ENCODE measurements at places on chromosomes 4 and X.

- DNase-seq: peak; percentile 54
These were observed 134.2 kb downstream of the EIF4E start for GRCh38 chr4:98794565-98795205.

GRCh38 chr4:73897380-73898136 is 28.4 kb downstream of the CXCL1 start:
- DNase-seq: no peak

DNA sequence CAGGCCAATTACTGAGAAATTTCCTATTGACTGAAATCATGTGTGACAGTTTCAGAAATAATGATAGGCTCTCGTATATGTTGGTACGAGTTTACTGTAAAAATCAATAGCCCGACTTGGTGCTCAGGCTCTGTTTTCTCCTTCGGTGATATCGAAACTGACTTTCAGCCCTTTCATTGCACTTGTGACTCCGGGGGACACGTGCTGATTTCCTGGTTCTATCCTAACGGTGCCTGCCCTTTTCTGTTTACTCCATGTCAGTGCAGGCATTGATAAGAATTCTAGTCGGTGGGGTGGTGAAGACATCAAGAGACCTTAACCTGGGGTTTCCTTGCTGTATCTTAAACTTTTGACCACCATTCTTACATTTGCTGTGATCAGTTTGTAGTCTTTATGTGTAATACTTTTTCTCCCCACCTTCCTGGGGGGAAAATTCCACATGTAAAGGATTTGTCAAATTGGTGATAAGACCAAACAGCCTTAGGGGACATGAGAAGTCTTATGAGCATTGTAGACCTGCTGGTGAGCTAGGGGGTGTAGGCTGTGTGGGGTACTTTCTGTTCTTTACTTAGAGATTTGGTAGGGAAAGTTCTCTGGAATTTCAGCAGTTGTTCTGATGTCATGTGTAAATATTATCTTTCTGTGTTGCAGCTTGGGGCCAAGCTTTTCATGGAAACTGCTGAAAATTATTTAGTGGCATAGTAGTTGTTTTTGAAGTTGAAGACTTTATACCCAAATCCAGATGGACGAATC is 52.7 kb downstream of the TMEM131L start:
- DNase-seq: no peak

GRCh38 chr4:76219299-76220055 is 5.9 kb upstream of the SCARB2 start:
- no peak for DNase-seq

GRCh38 chr4:22174640-22175039 is 226.1 kb upstream of the KCNIP4 start:
- DNase-seq: no peak

DNA sequence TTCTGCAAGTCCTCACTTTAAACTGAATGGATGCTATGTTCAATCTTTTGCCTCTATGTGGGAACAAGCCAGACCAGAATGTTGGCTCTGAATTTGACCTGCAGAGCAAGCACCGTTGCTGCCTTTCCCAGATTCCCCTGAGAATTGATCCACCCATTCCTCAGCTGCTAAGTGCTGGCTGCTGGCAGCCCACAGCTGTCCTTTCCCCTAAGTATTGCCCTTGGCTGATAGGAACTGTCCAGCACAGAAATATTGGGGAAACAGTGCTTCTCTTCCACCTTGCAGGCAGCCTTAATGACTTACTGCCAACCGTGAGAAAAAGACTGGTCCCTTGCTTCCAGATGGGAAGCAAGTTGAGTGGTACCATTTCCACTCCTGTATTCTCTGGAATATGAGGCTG is 475.9 kb downstream of the PDHA2 start:
- DNase-seq: no peak

- DNase-seq: peak; percentile 61
These were observed 28.8 kb upstream of the SOWAHD start for GRCh38 chrX:119729408-119730201.

DNA sequence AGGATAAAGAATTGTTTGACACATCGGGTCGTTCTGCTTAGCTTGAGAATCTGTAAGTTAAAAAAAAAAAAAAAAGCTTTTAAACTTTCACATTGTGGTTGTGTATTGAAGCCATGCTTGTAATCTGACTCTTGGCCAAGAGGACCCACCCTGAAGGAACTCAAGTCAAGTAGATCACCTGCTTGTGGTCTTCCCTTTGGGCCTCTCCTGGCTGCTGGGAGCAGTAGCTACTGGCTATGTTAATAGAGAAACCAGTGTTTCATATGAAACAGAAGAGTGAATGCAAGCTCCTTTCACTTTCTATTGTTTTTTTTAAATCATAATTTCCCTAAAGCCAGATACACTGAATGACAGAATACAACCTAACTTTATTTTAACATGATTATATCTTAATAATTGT is 402.4 kb upstream of the NDST4 start:
- no peak for DNase-seq

DNA sequence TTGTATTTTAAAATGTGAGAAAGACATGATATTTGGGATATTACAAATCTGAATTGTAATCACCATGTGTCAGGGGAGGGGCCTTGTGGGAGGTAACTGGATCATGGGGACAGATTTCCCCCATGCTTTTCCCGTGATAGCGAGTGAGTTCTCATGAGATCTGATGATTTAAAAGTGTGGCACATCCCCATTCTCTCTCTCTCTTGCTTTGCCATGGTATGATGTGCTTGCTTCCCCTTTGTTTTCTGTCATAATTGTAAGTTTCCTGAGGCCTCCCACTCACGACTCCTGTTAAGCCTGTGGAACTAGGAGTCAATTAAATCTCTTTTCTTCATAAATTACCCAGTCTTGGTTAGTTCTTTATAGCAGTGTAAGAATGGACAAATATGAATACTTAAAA is 39.0 kb downstream of the CCDC158 start:
- no peak for DNase-seq

GRCh38 chrX:118207831-118208453 is 91.3 kb upstream of the KLHL13 start:
- DNase-seq: no peak

DNA sequence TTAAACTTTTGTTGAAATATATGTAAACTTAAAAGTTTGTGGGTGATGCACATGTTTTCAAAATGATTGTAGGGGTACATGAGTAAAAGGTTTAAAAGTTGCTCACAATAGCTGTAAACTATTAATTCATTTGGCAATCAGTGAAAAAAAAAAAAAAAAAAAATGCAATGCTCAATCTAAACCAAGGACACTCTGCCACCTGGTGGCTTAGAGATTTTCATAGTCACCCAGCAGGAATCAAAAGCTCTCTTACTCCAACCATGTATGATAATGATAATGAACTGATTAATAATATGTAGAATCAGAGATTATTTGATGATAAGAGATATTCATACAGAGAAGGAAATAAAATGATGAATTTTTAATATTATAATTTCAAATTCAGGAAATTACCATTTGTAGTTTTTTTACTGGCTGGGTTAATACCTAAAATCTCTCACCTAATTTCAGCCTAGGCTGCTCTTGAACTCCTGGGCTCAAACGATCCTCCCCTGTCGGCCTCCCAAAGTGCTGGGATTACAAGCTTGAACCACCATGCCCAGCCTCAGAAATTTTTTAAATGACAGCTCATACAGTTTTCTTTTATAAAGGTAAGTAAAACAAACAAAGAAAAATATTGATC is 46.9 kb upstream of the SLC25A4 start:
- no peak for DNase-seq

- DNase-seq: no peak
These were observed 22.7 kb downstream of the FABP2 start for GRCh38 chr4:119299260-119299671.

DNA sequence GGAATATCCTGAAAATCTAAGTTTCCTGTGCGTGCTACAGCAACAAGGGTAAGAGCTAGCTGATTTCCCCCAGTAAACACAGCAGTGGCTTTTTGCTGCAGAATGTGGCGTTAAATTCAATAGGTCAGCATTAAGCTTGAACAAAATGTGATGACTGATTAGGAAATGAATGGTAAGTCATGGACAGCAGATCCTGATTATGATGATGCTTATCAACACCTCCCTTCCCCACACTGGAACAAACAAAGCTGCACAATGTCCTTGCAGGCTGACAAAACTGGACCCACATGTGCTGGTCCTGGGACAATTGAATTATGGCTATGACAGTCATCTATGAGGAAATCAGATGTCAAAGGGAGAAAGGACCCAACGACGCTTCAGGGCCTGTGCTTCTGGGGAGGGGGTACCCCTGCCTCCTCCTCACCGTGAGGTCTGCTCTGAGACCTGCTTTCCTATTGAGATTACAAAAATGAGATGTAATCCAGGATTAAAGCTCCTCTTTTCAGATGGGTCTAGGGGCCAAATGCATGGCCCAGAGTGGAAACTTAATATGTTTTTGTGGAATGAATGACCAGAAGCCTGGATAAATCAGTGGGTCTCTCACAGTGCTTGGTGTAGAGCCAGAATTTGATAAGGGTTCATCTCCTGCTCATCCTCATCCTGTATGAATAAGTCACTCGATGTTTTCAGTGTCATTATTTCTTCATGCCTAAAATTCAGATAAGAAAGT is 32.0 kb upstream of the BOD1L1 start:
- no peak for DNase-seq

- no peak for DNase-seq
These were observed 236.7 kb upstream of the JADE1 start for GRCh38 chr4:128572778-128573241.
